ENCODE measurements at places on chromosomes 11 and 22.

GRCh38 chr11:20489948-20490347, 102.4 kb downstream of the PRMT3 start:
- DNase-seq = no peak

DNA sequence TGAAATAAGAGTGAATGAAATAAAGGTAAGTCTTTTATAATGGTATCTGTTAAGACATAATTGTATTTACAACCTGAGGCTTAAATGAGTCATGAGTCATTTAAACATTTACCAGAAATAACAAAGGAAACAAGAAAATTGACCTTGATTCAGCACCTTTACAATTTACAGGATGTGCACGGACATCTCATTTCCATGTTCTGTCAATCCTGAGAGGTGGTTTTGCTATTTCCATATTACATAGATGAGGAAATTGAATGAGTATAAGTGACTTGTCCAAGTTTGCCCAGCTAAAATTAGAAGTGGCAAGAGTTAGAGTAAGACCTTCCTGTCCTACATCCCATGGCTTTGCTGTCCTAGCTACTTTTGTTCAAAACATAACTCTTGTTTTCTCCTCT, 89.1 kb downstream of the TRIM44 start:
- DNase-seq = no peak

DNA sequence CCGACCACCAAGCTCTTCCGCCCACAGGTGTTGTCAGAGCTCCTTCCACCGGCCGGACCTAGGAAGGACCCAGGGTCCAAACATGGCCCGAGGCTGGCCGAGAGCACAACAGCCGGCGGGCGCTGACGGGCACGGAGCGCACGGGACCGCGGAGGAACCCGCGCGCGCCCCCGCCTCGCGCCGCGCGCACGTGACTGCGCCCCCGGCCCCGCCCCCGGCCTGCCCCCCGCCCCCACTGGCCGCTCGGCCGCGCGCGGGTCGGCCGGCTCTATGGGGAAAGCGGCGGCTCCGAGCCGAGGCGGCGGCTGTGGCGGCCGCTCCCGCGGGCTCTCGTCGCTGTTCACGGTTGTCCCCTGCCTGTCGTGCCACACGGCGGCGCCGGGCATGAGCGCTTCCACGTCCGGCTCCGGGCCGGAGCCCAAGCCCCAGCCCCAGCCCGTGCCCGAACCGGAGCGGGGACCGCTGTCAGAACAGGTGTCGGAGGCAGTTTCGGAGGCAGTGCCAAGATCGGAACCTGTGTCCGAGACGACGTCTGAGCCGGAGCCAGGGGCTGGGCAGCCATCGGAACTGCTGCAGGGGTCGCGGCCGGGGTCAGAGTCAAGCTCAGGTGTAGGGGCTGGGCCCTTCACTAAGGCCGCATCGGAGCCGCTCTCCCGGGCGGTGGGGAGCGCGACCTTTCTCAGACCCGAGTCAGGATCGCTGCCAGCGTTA, at the start of gene OSBP2:
TSS of gene OSBP2 (plus strand) at position 235 of the 711 bp plus-strand sequence. CDS start at position 271, 36 bp downstream.
- peak; percentile 67 for DNase-seq

GRCh38 chr11:67344264-67344663, 9.1 kb downstream of the POLD4 start:
- no peak for DNase-seq

- no peak for DNase-seq
Observed at GRCh38 chr22:38108561-38109319, 1.7 kb downstream of the BAIAP2L2 start.

DNA sequence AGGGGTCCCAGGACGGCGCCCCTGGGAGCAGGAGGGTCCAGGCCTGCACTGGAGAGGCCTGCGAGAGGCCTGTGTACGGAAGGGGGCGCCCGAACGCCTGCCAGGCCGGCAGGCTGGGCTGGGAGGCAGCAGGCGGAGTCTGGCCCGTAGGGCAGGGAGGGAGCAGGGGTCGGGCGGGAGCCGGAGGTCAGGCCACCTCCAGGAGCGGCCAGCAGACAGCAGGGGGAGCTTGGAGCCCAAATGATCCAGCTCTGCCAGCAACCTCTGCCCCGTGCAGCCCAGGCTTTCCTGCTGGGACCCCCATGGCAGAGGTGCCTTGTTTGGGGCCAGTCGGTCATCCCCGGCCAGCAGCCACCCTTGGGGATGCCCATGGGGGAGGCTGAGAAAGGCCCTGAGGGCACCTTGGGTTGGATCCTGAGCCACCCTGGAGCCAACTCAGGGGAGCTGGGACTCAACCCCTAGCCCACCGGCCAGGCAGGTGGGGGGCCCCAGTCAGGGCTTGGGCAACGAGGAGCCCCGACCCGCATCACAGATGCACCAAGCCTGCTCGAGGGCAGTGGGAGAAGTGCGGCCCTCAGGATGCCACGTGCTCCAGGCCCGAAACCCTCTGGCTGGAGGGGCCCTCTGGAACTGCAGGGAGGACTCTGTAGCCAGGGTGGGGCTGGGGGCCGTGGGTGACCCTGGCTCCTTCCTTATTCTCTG, 9.6 kb upstream of the SYT8 start:
- peak; percentile 55 for DNase-seq

GRCh38 chr11:76664578-76665061, 5.9 kb downstream of the LRRC32 start:
- DNase-seq = no peak

GRCh38 chr11:3981084-3981633, 113.4 kb upstream of the RRM1 start:
- no peak for DNase-seq

DNA sequence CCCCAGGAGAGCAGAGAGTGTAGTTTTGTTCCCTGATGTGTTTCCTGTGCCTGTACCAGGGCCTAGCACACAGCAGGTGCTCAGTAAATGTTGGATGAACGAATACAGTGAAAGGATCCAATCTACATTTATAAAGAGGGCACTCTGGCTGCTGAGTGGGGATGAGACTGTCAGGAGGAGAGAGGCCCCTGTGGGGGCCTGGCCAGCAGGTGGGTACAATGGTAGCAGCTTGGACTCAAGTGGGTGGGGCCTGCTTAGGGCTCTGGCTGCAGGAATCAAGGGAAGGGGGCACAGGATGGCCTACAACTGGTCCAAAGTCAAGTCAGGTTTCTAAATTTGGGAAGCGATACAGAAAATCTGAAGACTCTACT, 156.6 kb upstream of the GRK3 start:
- DNase-seq = no peak

DNA sequence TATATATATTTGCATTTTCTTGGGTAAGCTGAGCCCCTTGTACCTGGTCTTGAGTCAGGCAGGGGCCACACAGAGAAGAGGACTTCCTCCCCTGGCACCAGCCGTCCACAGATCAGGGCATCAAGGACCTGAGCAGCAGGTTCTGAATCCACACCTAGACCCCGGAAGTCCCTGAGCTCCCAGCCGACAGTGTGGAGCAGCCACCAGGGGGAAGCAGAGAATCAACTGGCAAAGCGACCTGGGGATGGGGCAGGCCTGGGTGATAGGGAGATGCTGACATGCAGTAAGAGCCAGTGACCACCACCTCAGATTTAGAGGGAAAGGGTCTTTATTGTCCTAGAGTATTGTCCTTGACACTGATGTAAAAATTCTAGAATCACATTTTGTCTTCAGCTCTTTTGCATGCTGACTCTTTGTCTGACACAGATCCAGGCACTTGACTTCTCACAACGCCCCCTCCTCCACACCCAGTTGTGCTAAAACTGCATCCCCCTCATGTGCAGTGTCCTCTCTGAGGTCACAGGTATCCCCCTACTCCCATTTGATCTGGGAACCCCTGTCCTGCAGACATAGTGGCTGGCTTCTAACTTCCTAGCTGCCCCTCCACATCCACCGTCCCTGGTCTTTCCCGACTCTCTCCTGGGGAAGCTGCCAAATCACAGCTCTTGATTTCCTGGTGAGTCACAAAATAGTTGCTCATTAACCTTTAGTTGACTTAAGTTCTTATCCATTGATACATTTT, 109.3 kb downstream of the GGTLC2 start:
- peak; percentile 67 for DNase-seq

DNA sequence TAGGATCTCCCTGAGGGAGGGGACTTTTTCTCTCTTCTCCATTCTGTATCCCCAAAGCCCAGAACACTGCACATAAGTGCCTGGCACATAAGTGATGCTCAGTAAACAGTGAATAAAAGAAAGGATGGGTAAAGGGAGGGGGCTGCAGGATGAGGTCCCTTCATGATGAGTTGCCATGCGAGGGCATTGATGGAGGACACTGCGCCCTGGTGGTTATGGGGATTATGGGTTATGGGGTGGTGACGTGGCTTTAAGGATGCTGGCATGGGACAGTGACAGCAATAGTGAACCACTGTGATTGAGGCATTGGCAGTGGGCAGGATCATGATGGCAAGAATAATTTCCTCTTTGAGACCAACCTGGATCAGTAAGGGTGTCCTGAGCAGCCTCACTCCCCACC, 43.9 kb upstream of the LRRC32 start:
- no peak for DNase-seq

- DNase-seq = no peak
Observed at GRCh38 chr11:73530109-73530508, 67.8 kb downstream of the FAM168A start.

DNA sequence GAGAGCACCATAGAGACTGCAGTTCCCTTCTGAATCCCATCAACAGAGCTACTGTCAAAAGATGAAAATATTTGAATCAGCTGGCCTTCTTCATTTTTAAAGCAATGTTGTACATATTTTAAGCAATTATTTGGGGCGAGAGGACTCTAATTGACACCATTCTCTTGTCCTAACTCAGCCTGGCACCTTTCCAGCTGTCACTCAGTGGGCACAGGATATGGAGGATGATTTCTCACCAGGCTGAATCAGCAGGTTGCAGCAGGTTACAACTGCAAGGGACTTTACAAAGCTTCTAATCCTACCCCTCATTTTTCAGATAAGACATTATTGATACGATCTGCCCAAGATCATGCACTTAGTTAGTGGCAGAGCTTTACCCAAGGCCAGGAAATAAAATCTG, 11.9 kb upstream of the WT1 start:
- DNase-seq = no peak

- DNase-seq = no peak
Observed at GRCh38 chr11:128464878-128465450, 122.4 kb downstream of the ETS1 start.

- DNase-seq = peak; percentile 29
Observed at GRCh38 chr11:11250470-11250869, 102.6 kb downstream of the CSNK2A3 start.

GRCh38 chr11:118156531-118157185, 4.0 kb upstream of the SCN4B start:
- no peak for DNase-seq

GRCh38 chr11:12817681-12818332, 143.6 kb downstream of the TEAD1 start:
- DNase-seq = no peak

GRCh38 chr11:128532016-128532571, 55.3 kb downstream of the ETS1 start:
- DNase-seq = no peak
